ENCODE measurements at places on chromosomes 2 and 18.

- no peak for DNase-seq
Measured at GRCh38 chr2:96449174-96449573, 56.0 kb downstream of the NEURL3 start.

- DNase-seq: no peak
Measured at GRCh38 chr18:13399511-13399910, 181.0 kb downstream of the LDLRAD4 start.

DNA sequence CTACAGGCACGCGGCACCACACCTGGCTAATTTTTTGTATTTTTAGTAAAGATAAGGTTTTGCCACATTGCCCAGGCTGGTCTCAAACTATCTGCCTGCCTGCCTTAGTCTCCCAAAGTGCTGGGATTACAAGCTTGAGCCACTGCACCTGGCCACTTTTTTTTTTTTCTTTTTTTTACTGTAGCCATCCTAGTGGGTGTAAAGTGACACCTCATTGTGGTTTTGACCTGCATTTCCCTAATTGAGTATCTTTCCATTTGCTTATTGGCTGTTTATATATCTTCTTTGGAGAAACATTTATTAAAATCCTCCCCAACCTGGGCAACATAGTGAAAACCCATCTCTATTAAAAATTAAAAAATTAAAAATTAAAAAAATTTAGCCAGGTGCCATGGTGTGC lies 12.0 kb downstream of the PCBP1 start:
- DNase-seq: no peak

GRCh38 chr18:4639628-4640310 lies 184.7 kb upstream of the DLGAP1 start:
- DNase-seq: no peak

- DNase-seq: no peak
Measured at GRCh38 chr2:131572175-131572574, 44.5 kb downstream of the CCDC74A start.

- no peak for DNase-seq
Measured at GRCh38 chr2:128269063-128269989, 49.3 kb downstream of the HS6ST1 start.

DNA sequence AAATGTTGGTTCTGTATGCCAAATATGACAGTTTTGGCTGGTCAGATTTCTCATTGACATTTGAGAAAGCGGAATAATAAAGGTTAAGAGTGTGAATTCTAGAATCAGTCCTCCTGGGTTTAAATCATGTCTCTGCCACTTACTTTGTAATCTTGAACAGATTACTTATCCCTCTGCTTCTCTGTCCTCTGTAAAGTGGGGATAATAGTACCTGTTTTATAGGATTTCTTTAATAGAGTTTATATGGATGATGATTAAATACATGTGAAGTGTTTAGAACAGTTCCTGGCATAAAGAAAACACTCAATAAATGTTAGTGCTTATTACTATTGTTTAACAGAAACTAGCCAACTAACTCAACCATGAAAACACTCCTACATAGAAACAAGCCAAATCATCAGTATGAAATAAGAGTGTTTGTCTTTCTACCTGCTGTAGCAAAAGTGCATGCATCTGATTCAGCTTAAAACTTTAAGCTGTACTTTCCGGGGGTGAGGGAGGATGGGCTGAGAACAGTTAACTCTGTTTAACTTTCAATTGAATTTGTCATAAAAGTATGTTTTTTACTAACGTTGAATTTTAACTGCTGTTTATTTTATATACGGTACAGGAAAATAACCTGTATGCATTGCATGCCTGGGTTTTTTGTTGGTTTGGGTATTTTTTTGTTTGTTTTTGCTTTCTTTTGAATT lies 6.8 kb downstream of the HTR2B start:
- no peak for DNase-seq

DNA sequence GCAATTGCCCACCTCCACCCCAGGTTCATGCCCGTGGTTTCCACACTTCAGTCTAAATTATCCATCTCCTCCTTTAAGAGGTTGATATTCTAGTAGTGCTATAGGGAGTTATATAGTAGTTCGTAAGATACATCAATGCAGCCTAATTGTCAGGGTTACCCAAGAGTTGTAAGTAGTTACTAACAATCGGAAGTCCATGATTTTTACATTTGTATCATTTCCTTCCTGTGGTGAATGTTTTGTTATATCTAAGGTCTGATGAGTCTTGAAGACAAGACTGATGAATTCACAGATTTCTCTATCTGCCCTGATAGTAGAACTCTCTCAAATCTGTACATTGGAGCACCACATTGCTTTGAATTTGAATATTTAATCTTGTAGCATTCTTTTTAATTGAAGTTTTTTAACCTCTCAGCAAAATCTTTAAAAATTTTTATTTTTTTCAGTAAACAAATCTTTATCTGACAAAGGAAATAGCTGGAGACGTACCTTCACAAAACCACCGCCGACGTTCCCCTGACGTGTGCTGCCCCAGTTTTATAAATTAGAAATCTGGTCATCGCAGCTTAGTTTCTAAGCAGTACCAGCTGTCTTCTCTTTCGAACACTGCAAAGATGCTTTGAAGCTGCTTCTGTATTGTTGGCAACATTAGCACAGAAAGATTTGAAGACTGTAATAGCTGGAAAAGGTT lies 264.5 kb downstream of the SOCS6 start:
- DNase-seq: no peak

GRCh38 chr2:39119732-39120520 lies 925 bp downstream of the SOS1 start:
- DNase-seq: no peak

- DNase-seq: no peak
Measured at GRCh38 chr18:48605408-48605845, 66.6 kb downstream of the CTIF start.

GRCh38 chr2:25330273-25330672 lies 11.5 kb downstream of the DNMT3A start:
- DNase-seq: no peak

GRCh38 chr18:9943311-9943710 lies 29.5 kb downstream of the VAPA start:
- DNase-seq: no peak

DNA sequence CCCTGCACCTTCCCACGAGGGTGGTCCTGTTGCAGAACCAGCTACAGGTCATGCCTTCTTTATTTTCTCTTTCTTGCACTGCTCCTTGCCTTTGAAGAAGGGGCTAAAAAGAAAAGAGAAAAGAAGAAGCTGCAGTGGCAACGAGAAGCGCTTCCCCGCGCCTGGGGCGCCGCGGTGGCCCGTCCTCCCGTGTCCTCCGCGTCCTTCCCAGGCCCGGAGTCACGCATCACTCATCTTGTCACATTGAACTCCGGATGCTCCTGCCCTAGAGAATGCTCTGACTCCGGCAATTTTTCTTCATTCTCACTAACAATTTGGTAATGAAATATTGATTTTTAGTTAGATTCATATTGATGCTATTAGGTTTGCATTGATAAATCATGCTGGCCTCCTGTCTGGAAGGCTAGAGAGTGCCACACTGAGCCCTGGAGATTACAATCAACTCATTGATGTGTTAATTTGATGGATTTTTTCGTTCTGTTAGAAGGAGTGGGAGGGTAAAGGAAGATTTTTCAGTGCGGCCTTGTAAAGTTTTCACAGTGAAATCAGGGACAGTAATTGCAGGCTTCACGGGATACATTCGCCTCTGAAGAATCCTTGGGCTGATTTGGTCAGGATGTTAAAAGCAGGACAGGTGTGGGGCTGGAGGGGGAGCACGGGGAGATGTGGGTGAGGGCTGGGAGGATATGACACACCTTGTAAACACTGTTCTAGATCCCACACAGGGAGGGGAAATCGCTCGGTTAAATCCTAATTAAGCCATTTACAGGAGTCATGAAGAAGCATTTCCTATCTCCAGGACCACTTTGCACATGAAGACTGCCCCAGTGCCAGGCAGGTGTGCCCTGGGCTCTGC lies 349.3 kb downstream of the ZNF516 start:
- DNase-seq: no peak

DNA sequence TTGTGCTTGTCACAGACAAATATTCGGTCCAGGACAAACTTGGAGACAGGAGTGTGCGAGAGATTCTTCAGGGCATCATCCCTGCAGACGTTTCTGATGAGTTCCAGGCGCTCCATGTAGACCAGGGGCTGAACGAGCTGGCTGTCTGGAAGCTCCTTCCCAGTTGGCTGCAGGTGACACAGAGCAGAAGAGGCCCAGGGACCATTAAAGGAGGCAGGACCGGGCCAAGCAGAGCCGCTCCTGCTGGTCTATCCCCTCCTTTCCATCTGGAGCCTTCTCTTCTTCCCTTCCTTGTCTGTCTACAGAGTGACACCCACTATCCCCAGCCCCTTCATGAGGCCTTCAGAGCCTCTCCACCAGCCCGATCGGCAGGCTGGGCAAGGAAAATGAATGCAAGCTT lies 19.5 kb downstream of the CHST10 start:
- no peak for DNase-seq

DNA sequence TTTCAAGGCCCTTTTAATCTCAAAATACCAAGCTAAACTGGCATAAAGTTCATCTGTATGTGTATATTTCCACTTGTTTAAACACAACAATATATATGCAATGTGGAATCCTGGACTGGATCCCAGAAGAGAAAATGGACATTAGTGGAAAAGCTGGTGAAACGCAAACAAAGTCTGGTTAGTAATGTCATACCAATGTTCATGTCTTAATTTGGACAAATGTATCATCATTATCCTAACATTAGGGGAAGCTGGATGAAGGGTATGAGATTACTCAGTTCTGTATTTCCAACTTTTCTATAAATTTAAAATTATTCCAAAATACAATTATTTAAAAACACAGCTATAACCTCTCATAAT lies 3.8 kb downstream of the SP3 start:
- no peak for DNase-seq

- DNase-seq: no peak
Measured at GRCh38 chr2:23221901-23222300, 163.1 kb upstream of the KLHL29 start.

GRCh38 chr2:99926986-99927385 lies 215.4 kb downstream of the AFF3 start:
- DNase-seq: peak; percentile 11

DNA sequence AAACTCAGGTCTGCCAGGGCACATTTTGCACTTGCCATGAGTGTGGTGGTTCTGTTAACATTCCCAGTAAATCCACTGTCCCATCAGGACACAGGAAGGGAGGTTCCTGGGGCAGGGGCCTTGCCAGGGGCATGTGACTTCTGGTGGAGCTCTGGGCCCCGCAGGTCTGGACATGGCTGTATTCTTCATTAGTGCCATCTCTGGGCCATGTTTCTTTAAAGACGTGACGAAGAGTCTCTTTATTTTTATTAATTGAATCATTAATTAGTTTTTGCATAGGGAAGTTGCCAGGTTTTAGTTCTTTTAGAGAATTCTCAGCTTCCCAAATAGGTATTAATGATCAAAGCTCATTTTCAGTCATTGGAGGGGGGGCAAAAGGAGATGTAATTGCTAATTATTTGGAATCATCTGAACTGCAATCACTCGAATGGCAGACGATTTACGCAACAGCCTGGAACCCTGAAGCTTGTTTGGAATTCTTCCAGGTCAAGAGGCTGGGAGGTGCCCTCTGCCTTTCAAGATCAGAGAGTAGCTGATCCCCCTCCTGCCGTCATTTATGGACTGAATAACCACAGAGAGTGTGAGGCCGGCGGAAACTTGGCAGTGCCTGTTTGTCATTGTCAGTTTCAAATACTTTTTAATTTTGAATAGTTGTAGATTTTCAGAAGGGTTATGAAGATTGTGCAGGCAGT lies 106.2 kb downstream of the RTP5 start:
- DNase-seq: no peak

DNA sequence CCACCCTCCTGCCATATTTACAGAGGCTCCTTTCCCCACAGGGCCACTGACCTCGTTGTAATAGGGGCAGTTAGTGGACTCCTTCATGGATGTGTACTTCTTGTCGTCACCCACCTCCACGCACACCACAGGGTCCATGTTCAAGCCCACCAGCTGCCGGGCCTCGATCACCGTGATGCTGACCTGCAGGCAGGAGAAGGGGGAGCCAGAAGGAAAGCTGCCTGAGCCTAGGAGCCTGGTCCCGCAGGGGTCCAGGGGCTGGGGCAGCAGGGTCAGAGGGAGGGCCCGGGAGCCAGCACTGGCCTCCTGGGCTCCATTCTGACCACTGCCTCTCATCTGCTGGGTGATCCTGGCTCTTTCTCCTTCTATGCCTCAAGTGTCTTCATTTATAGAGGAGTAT lies 17.0 kb upstream of the OTOF start:
- DNase-seq: no peak

GRCh38 chr18:7892556-7892955 lies 325.4 kb downstream of the PTPRM start:
- no peak for DNase-seq

DNA sequence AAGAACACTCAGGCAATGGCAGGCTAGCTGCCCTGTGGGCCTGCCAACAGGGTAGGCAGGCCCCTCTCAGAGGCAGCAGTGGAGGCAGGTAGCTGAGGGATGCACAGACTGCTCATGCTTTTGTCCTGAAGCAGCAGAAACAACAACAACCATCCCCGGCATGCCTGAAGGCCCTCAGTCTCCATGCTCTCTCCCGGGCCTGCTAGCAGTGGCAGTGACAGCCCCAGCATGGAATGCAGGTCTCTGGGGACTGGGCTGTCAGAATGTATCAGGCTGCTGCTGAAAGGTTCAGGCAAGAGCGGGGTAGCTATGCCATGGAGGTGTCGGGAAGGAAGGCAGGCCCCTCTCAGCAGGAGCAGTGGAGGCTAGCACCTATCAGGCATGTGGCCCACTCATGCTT lies 209.8 kb downstream of the KCNJ3 start:
- no peak for DNase-seq

- no peak for DNase-seq
Measured at GRCh38 chr2:128818704-128819491, 500.2 kb upstream of the HS6ST1 start.

DNA sequence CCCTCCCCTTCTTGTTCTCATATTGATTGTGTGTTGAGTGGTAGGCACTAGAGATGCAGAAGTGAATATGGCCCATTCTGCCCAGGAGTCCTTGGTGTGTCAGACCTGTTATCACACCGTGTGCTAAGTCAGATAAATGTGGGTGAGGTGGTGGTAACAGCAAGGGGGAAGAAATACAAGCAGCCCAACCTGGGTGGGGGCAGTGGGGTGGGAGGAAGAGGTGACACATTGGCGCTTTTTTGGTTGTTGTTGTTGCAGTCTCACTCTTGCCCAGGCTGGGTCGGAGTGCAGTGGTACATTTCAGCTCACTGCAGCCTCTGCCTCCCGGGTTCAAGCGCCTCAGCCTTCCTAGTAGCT lies 12.8 kb downstream of the B3GNT2 start:
- DNase-seq: no peak

DNA sequence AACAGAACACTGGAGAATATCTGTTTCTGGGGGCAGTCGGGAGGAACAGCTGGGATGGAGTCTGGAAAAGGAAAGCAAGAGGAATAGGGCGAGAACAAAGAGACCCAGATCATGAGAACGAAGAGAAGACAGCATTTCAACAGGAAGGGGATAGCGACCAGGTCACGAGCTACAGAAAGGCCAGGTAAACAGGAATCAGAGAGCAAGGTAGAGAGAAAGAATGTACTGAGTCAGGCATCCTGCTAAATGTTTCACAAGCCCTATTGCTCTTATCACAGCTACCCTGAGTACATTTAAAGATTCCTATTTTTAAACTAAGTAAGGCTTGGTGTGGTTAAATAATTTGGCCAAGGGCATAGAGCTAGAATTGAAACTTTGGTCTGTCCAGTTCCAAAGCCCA lies 254.9 kb upstream of the RAB12 start:
- DNase-seq: no peak

All from fibroblast of skin of left biceps (primary cell).